ENCODE measurements at places on chromosomes 1 and 21. TPM values are rescaled to one million over a fixed set of nuclear protein-coding genes. Genes with fewer than 3 reads are reported as not detected.

Gene URB1
- total RNA-seq = 9.3 TPM

Gene FBLIM1
- 21.9 TPM for total RNA-seq

Gene TNNI3K
- 0.98 TPM for total RNA-seq

Gene UBASH3A
- not detected for total RNA-seq

Gene CCDC185
- not detected for total RNA-seq

Gene GSTM1
- total RNA-seq = not detected

Gene RGS13
- 1.1 TPM for total RNA-seq

Gene WNT3A
- total RNA-seq = not detected

Gene GBP4
- total RNA-seq = 70.6 TPM

Gene ZNF695
- not detected for total RNA-seq

Gene CLIC6
- 10.4 TPM for total RNA-seq

Gene PRAMEF11
- not detected for total RNA-seq

Gene PAFAH2
- 6.7 TPM for total RNA-seq

Gene PROK1
- not detected for total RNA-seq

Gene GBP6
- not detected for total RNA-seq

Gene TAL1
- total RNA-seq = 3.4 TPM

Gene KRTAP21-2
- not detected for total RNA-seq

Gene PSMB2
- total RNA-seq = 26.9 TPM

Gene LCA5L
- total RNA-seq = 0.66 TPM
